ELR (cell line): ENCODE measurements at places on chromosomes 3 and 15.
A peak's percentile ranks its signal among the peaks of the same experiment; 100 is the strongest.

- no peak for DNase-seq
Measured at GRCh38 chr3:480070-480469, 283.5 kb downstream of the CHL1 start.

DNA sequence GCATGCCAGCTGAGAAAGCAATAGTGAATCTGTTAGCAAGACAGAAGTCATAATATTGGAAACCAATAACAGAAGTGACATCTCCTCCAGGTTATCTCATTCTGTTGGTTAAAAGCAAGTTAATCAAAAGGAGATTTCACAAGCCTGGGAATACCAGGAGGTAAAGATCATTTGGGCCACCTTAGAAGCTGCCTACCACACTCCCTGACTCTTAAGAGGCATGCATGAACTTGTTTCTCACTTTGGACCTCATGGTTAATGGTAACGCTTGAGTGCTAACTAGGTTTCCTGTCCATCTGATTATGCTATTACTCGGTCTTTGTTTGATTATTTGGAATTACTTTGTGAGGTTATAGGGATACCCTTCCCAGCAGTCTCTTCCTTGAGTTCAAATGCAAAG, 650.8 kb upstream of the SGO1 start:
- DNase-seq = no peak

DNA sequence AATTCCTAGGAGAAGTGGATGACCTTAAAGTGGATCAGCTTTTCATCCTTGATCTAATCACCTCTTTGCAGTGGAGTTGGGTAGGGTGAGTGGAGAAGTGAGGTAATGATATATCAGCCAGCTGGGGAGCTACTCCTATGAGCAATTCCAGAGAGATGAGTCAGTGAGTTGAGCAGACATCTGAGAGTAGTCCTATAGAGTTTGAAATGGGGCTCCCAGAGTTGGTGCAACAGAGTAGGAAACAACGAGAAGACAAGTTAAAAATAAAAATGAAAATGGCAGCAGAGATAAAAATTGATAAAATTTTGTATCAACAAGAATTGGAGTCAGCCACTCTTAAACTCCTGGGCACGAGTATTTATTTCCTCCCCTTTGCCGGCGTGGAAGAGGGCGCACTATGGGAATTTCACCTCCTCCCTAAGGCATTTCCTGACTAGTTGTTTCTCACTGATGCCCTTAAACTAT, 150.8 kb upstream of the DPH6 start:
- DNase-seq = peak; percentile 86

- no peak for DNase-seq
Measured at GRCh38 chr3:14353502-14353901, 48.9 kb upstream of the SLC6A6 start.

DNA sequence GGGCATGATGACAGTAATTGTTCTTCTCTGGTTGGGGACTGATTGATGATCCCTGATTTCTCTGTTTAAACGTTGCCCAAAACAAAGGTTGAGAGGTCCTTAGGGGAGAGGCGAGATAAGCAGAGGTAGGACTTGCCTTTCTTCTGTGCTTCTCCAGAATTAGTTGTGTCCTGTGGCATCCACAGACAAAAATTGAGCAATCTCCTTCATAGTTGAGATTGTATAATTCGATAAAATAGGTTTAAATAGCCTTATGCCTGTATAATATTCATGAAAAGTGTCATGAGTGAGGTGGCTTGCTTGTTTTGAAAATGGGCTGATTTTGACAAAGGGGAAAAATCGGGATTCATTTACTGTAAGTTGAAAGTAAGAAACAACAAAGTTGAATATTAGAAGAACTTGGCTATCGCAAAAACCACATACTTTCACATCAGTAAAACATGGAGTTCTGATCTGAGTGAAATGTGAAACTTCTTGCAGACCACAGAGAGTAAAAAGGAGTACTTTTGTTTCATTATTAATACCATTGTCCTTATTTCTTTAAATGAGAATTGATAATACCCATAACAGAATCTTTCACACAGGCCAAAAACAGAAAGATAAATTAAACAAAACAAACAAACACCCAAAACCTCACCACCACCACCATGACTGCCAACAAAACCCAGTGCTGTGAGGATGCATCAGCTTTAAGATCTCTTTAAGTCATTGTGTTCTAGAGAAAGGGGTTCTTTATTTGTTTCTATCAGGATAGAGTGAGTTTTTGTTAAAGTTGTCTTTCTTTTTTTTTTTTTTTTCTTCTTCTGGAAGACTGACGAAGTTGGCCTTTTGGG, 155.7 kb downstream of the LPP start:
- DNase-seq = no peak

- DNase-seq = no peak
Measured at GRCh38 chr3:197327701-197328100, 29.3 kb upstream of the DLG1 start.

- no peak for DNase-seq
Measured at GRCh38 chr15:26661748-26662147, 111.1 kb downstream of the GABRB3 start.

DNA sequence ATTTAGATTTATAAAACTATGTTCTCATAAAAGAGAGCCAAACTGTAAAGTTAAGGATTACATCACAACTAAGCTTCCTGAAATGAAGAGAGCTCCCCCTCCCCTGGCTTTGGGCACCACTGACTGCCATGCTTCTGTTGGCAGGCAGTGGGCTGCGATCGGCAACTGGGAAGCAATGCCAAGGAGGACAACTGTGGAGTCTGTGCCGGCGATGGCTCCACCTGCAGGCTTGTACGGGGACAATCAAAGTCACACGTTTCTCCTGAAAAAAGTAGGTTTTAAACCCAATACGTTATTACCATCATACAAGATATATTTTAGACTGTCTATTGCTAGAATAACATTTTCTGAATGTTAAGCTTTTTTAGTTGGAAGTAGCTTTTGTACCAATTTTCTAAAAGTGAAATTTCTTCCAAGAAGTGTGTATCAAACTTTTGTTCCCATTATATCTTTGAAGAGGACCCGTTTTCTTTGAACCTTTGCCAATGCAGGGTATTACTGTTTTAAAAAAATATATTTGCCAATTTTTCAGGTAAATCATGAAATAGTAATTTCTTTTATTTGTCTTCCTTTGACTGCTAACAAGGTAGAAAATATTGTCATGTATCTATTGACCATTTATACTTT, 184.1 kb downstream of the ADAMTSL3 start:
- DNase-seq = peak; percentile 25

DNA sequence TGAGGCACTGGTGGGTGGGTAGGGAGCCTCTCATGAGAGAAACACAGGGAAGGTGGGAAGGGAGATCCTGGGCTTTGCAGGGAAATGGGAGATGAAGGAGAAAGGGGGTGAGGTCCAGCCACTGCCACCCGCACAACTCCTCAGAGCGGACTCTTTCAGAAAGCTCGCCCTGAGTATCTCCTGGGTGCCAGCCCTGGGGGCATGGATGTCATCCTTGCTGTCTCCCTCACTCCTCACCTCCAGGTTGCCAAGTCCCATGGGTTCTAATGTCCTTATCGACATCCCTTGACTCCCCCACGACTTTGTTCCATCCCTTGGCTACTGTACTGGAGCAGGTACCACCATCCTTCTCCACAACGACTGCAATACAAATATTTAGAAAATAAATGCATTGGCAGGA, 40.9 kb downstream of the SYNM start:
- no peak for DNase-seq

GRCh38 chr15:31483053-31483985, 156.7 kb downstream of the KLF13 start:
- DNase-seq = no peak

GRCh38 chr15:56356616-56357015, 8.6 kb upstream of the TEX9 start:
- peak; percentile 36 for DNase-seq

GRCh38 chr3:15611018-15611417, 9.5 kb downstream of the BTD start:
- no peak for DNase-seq

GRCh38 chr3:27449530-27450150, 34.5 kb downstream of the SLC4A7 start:
- DNase-seq = no peak

DNA sequence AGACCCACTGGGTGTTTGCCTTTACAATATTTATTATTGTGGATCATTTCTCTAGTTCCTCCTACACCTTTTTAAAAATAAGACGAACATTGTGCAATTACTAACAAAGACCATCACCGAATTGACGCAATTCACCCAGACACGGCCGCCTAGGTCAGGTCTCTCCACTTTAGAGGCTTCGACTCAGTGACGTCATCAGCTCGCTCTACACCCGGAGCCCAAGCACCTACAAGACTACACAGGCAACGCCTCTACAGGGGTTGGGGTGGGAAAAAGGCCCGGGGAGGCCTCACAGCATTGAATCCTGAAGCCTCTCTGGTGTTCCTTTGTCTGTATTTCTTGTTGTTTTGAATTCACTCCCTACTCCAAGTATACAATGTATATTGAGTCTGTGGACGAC, 16.6 kb downstream of the ZIC4 start:
- DNase-seq = no peak

- no peak for DNase-seq
Measured at GRCh38 chr15:39156166-39156565, 424.7 kb upstream of the THBS1 start.

GRCh38 chr15:83869341-83869740, 215.4 kb downstream of the ADAMTSL3 start:
- no peak for DNase-seq

GRCh38 chr3:46092702-46093080, 65.4 kb upstream of the XCR1 start:
- DNase-seq = no peak

DNA sequence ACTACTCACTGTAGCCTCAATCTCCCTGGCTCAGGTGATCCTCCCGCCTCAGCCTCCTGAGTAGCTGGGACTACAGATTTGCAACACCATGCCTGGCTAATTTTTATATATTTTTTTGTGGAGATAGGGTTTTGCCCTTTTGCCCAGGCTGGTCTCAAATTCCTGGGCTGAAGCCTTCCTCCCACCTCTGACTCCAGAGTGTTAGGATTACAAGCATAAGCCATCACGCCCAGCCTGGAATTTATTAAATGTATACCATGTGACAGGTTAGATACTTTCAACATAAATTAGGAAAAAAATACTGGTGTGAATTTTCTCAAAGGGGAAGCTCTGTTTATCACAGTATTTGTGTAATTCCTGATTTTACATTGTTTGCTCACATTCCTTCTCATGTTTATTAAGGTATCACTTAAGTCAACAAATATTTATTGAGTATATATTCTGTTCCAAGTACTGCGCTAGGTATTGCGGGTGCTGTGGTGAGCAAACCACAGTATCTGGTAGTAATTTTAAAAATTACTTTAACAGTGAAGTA, 24.8 kb downstream of the PPP4R2 start:
- DNase-seq = no peak

- no peak for DNase-seq
Measured at GRCh38 chr3:174337227-174337626, 521.9 kb upstream of the NAALADL2 start.

GRCh38 chr3:58585005-58585786, 8.0 kb upstream of the FAM107A start:
- peak; percentile 80 for DNase-seq

DNA sequence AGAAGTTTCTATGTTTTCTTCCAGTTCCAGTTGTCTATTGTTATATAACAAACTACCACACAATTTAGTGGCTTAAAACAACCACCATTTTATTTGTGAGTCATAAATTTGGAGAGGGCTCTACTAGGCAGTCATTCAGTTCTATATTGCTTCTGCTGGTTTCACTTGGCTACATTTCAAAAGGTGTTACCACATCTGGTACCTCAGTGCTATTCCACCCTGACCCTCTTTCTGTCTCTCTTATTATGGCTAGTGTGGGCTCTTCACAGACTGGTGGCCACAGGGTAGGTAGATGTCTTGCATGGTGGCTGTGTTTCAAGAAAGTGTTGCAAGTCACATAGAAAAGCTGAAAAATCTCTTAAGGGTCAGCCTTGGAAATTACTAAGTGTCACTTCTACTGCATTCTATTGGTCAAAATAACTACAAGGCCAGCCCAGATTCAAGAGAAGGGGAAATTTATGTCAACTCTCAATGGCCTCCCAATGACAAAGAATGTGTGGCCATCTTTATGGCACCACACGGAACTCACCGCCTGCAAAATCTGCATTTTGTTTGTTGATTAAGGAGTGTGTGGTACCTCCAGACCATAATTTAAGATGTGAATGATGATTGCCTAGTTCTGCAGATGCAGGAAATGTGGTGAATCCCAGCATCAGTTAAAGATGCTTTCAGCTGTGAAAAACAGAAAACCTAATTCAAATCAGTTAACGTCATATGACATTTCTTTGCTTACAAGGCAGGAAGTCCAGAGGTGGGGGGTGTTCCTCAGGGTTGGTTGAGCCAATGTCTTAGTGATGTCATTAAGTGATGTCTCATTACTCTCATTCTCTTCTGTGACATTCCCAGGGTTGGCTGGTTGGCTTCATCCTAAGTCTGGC, 105.8 kb upstream of the RASGRP1 start:
- no peak for DNase-seq

DNA sequence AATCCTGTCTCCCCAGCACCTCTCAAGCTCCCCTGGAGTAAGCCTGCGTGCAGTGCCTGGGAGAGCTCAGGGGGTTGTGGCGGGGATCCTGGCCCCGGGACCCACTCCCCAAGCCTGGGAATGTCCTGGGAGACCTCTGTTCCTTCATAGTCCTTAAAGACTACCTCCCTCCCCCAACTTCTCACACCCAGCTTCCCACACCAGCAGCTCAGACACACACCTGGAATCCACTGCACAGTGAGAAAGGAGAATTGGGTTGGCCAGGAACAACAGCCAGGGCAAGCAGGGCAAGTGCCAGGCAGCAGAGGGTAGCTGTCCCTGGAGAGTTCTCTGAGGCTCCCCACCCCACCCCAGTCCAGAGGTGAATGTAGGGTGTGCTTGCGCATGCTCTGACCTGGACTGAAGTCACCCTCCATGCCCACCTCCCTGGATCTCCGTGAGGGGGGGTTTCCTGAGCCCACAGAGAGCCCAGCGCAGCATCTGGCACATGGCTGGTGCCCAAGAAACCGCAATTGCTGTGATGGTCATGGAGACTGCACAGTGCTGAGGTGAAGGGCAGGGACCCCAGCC, 22.2 kb downstream of the PSTPIP1 start:
- no peak for DNase-seq

DNA sequence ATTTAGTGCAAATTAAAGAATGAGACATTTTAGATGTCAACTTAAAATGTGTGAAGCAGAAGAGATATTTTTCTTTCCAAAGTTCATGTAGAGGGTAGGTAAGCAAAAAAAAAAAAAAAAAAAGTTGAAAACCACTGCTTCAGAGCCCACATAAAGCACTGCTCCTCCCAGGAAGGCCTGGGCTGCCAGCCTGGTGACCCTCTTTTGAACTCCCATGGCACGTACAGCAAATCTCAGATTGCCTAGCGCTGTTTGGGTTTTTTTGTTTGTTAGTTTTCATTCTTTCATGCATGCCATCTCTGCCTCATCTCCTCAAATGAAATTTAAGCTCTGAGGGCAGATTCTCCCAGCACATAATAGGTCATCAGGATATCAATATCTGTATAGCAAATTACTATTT, 120.1 kb downstream of the SRGAP3 start:
- no peak for DNase-seq

DNA sequence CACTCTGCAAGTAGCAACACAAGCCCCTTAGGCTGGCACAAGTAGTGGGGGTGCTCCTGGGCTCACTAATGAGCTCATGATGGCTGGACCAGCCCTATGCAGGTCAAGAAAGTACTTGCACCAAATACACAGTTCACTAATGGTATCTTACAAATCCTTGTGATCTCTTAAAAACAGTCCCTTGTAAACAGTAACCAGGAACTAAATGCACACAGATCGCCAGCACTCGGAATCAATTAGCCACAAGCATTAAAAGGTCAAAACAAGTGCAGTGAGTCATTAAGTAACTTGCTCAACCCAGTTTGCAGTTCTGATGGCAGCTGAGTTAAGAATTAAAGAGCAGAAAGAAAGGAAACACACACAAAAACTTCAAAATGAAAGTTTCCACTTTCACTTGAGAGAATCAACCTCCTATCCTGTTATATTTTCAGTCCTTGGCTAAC, 43.2 kb downstream of the ARHGEF3 start:
- DNase-seq = peak; percentile 75
